ENCODE measurements at places on chromosomes 13 and 19.

DNA sequence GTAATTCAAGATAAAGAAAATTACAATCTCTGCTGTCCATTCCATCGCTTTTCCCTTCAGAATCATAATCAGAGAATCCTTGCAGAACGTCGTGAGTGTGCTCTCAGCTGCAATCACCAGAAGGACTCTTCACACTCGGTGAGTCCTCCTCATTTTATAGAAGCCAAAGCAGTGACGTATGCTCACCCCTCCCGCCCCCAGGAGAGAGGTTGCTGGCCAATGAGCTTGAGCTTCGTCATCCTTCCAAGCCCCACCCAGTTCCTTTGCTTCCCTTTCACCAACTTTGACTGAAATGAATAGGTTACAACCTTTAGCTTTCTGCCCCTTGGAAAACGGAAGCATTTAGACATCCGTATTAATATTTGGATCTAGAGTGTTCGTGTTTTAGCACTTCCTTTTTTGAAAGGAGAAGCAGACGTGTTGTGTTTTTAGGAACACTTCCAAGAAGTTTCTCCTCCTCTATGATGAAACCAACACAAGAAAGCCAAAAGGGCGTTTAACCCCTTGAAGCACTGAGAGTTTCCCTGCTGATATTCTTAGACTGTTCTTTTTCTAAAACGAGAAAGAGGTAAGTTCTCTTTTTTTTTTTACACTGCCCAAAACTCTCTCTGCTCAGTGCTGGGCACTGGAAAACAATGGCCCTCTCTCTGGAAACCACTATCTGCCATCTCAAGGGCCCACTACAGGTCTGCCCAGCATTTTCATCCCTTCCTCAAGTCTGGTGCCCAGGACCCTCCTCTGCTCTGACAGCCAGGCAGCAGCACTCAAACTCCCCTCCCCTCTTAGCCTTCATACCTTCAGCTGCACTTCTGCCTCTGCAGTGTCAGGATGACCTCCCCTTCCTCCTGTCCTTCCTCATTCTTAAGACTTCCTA lies 44.3 kb upstream of the CEACAM21 start:
- peak; percentile 70 for DNase-seq

GRCh38 chr13:30115257-30115600 lies 192.1 kb downstream of the KATNAL1 start:
- DNase-seq: no peak

DNA sequence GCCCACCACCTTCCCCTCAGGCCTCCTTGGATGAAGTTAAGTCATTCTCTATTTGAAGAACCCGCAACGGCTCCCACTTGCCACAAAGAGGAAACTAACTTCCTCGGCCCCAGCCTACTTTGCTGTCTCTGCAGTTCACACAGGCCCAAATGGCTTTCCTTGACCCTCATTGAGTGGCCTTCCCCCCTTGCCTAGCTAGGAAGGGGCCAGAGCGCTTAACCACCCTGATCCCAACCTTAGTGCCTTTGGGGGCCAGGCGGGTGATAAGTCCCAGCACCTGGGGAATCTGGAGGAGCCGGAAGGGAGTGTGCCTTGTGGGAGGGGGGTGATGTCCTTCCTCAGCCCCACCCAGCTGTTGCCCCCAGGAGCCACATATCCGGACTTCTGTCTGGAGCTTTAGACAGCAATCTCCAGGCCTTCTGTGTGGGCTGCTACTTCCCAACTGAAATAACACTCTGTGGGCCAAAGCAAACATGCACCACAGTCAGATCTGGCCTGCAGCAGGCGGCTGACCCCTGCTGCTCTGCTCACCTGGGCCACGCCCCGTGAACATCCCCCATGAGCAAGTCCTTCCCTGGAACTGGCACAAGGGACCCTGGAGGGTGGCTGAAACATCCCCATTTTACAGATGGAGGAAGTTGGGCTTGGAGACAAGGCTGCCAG lies 10.5 kb downstream of the NECTIN2 start:
- no peak for DNase-seq

DNA sequence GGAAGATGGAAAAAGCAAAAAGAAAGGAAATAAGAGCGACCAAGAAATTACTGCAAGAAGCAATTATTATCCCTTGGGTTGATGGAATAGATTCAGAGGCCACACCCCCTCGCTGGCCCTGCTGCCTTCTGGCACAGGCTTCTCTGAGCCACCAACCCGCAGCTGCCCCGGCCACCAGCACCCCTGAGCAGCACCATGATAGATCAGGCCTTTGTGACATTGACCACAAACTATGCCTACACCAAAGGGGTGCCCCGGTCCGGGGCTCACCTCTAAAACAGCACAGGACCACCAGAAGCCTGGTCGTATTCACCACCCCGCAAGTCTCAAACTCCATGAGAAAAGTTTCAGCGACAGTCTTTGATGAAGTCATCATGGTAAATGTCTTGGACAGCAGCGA lies 1059.3 kb downstream of the SLITRK1 start:
- DNase-seq: no peak

DNA sequence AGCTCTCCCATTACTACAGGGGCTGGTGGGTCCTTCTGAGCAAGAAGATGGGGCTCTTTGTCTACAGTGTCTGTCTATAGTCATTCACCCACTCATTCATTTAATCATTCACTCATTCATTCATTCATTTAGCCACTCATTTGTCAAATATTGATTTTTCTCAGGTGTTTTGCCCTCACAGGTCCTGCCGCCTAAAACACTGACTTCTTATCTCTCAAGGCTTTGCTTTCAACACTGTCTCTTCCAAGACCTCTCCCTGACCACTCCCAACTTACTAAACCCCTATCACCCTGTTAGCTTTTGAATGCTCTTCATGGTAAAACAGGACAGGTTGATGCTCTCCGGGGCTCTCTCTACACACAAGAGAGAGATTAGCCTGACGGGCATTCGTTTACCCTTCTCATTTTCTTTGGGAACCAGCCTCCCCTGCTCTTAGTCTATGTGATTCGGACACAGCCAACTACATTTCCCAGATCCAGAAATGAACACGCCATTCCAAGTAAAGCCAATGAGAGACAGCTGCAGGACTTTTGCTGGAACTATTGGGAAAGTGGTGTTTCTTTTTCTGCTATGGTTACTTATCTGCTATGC lies 22.7 kb downstream of the FAM187B start:
- DNase-seq: no peak

- DNase-seq: no peak
Observed at GRCh38 chr13:44464471-44464870, 90.8 kb downstream of the SERP2 start.

DNA sequence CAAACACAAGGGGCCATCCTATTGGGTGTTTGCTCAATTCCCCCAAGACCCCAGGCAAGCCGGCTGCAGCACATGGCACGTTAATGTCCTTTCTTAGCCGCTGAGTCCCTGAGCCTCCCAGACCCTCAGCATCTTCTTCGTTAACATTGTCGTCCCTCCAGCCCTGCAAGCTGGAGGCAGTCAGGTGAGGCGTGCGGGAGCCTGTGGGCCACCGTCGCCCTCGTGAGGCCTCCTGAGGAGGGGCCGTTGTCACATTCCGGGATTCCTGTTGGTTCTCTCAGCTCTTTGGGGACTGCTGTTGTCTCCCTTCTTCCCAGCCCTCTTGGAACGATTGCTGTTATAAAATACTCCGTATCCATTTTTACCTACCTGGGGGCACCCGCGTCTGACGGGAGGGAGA lies 140.6 kb downstream of the KDM4B start:
- DNase-seq: no peak

- DNase-seq: no peak
Observed at GRCh38 chr13:30900952-30901749, 4.9 kb upstream of the MEDAG start.

GRCh38 chr19:35296644-35297514 lies 4.9 kb downstream of the MAG start:
- DNase-seq: no peak

- peak; percentile 52 for DNase-seq
Observed at GRCh38 chr13:20475927-20476691, 49.5 kb downstream of the CRYL1 start.

GRCh38 chr19:27776020-27776419 lies 1436.9 kb downstream of the UQCRFS1 start:
- no peak for DNase-seq

DNA sequence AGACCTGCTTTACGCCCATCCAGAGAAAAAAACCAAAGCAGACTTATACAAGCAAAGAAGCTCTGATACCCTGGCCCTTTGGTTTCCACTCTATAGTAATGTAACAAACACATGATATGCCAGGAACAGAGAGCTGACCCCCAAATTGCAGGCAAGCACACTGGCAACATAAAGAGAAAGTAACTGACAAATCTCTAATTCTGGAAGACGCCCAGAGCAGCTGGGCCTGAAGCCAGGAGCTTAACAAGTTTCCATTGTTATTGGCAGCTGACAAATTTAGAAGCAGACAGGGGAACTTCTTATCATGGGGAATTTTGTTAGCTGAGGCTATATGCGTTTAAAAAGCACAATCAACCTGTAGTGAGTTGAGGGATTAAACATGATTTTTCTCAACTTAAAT lies 158.0 kb downstream of the DLEU7 start:
- DNase-seq: no peak

- no peak for DNase-seq
Observed at GRCh38 chr13:111314852-111315251, 5.6 kb upstream of the TEX29 start.

DNA sequence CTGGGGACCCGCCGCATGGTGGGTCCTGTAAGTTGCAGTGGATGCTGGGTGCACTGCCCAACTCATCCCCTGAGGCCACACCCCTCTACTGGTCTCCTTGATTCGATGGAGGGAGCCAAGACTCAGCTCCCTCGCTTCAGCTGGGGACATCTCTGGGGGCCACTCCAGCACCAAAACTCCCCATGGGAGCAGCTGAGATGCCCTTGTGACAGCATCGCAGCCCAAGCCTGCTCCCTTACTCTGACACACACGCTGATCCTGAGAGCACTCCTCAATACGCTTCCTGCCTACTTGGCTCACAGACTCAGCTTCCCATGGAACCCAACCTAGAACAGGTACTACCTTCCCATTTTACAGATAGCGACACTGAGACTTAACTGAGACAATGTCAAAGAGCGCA lies 56.2 kb downstream of the PEPD start:
- DNase-seq: no peak

- no peak for DNase-seq
Observed at GRCh38 chr13:38008636-38009035, 139.1 kb upstream of the TRPC4 start.

- DNase-seq: no peak
Observed at GRCh38 chr19:40685563-40685962, 4.9 kb downstream of the NUMBL start.

DNA sequence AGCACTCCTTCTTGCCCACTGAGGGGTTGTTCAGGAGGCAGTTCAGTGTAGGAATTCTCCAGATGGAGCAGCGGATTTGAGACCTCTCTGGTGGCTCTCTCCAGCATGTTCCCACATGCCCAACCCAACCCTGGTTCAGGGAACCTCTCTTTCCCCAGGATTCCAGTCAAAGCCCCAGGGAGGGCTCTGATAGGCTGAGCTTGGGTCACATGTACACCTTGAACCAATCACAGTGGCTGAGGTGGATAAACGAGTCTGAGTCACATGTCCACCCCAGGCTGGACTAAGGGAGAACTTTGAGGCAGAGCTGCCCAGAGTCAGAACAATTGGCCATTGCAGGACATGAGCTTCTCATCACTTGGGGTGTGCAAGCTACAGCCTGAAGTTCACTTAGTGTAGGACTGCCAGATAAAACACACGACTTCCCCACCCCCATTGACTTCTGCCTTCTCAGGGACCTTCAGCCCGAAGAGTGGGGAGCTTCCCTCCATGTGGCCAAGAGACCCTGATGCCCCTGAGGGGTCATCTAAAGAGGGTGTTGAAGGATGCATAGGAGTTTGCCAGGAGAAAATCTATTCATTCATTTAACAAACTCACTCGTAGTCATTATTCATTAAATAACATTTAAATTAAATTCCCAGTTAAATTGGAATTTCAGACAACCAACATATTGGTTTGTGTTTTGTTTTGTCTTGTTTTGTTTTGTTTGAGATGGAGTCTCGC lies 4.0 kb upstream of the MAST3 start:
- DNase-seq: no peak

DNA sequence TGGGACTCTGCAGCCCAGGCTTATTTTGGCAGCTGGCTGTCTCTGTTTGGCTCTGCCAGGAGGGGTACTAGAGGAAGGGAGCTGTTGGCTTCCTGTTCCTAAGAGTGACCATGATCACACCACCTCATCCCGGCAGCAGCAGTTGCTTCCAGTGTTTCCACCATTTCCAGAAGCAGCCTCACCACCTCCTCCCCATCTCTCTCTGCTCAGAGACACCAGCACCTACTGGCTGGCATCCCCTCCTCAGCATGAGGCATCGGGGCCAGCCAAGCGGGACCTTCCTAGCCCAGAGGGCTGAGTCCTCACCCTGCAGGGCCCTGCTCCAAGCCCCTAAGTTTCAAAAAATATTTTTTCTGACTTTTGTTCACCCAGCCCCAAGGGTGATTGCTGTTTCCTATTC lies 59.0 kb downstream of the NUFIP1 start:
- no peak for DNase-seq

GRCh38 chr13:101289764-101290163 lies 126.5 kb downstream of the NALCN start:
- DNase-seq: no peak

DNA sequence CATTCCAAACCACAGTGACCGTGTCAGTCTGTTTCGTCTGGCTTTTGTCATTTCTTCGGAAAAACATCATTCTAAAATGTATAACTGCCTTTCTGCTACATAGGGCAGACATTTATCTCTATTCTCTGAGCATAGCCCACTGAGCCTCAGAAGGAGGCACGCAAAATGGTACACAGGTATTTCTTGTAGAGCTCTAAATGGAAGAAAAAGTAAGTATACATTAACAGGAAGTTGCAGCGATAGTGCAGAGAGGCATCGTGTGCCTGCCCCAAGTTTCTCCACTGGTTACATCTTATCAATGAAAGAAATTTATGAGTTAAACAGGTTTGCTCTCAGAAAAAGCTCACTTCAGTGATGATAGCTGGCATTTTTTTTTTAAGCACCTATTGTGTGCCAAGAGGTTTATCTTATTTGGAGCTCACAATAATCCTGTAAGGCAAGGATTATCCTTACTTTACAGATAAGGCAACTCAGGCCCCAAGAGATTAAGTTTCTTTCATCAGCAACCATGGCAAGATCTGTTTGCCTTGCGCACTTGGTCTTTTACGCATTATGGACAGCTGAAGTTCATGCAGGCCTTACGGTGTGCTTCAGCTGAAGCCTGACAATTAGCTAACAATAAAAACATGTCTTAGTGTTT lies 1.2 kb upstream of the RCBTB2 start:
- no peak for DNase-seq

DNA sequence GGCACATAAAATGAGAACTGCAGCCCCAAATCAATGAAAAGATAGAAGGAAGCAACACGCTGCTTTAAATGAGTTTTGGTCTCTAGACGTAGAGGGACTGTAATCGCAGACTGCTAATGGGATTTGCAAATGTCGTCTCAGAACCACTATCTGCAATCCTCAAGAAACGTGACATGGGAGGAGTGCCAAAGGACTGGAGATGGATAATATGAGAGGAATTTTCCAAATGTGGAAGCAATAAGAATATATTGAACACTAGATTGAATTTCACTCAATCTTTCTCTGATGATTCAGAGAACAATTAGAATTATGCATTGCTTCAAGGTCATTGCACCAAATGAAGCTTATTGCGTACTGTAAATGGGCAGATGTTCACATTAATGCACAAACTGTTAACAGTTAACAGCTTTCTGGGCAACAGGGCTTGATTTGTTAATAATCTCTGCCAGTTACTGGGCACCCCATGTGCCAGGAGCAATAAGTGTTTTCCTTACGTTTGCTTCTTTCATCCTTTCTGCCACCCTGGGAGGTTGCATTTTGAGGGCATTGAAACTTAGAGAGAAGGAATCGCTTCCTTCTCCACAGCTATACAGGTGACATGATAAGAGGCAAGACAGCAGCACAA lies 62.8 kb upstream of the WASF3 start:
- DNase-seq: no peak
